ENCODE measurements at places on chromosomes 16 and 17.

- no peak for DNase-seq
Observed at GRCh38 chr17:2801841-2802240, 5.6 kb downstream of the RAP1GAP2 start.

GRCh38 chr16:25036561-25036960, 21.4 kb upstream of the ARHGAP17 start:
- no peak for DNase-seq

DNA sequence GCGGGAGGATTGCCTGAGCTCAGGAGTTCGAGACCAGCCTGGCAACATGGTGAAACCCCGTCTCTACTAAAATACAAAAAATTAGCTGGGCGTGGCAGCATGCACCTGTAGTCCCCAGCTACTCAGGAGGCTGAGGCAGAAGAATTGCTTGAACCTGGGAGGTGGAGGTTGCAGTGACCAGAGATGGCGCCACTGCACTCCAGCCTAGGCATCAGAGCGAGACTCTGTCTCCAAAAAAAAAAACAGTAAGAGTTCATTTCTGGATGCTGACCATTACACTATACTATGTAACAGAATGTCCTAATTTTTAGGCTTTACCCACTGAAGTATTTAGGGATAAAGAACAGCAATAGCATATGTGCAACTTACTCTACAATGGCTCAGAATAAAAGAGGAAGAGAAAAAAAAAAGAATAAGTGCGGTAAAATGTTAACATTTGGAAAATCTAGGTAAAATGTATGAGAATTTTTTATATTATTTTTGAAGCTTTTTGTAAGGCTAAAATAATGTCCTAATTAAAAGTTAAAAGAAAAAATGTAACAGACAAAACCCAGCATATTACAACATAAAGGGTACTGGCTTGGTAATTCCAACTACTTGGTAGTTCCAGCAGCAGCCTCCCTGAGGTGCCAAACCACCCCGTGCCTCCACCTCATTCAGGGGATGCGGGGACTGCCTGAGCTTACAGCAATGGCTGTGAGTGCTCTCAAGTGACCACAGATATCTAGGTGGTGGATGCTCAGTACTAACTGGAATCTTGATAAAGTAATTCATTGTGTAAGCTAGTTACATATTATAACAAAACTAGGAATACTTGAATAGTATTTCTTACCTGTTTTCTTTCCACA, 10.9 kb downstream of the COPS3 start:
- DNase-seq = no peak

DNA sequence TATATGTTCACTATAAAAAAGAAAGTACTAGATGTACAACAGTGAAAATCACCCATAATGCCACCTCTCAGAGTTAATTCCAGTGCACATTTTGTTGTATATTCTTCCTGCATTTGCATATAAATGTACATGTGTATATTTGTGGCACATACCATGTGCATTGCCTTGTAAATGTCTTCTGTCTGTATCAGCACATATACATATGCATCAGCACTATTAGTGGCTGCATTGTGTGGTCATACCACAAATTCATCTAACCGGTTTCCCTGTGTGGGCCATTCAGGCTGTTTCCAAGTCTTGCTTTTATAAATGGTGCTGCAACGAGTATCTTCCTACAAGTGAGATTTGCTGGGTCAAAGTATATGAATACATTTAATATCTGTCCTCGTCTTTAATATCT, 6.5 kb downstream of the KSR1 start:
- no peak for DNase-seq

DNA sequence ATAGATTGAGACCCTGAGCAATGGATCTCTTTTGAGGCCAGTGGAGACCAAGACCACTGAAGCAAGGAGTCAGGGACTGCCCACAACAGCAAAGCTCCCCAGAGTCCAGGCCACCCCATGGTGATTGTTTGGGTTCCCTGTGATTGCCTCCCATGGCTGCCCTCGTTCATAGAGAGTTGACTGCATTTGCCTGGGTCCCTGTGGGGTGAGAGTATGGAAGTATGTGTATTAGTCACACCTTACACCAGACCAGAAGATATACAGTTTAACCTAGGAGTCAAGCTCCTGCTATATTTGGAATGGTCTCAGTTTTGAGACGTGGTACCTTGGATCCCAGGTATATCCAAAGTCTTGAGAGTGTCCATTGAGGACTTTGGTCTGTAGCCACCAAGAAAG, 20.2 kb downstream of the HLF start:
- DNase-seq = no peak

DNA sequence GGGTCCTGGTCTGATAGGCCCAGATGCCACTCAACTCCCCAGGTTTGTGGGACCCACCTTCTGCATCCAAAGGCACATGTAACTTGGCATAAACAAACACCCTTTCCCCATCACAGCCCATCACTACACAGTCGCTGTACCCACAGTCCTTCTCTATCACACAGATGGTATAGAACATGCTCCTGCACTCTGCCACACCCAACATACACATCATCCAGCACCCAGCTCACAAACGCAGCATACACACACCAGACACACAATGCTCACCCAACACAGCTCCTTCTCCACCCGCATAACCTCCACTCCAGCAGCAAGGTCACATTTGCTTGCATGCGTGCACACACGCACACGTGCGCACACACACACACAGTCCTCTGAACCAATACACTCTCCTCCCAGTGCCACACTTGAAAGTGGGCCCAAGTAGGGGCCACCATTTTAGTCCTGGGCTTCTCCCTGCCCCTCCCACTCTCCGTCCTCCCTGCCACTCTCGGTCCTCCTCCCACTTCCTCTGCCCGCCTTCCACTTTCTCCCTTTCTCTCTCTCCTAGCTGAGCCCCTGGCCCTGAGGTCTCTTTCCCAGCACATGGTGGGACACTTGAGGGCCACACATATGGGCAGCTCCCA, 8.5 kb upstream of the TMEM92 start:
- no peak for DNase-seq

- no peak for DNase-seq
Observed at GRCh38 chr16:58885528-58886170, 151.5 kb upstream of the GOT2 start.

GRCh38 chr16:680625-680945, 375 bp downstream of the STUB1 start:
- DNase-seq = no peak

DNA sequence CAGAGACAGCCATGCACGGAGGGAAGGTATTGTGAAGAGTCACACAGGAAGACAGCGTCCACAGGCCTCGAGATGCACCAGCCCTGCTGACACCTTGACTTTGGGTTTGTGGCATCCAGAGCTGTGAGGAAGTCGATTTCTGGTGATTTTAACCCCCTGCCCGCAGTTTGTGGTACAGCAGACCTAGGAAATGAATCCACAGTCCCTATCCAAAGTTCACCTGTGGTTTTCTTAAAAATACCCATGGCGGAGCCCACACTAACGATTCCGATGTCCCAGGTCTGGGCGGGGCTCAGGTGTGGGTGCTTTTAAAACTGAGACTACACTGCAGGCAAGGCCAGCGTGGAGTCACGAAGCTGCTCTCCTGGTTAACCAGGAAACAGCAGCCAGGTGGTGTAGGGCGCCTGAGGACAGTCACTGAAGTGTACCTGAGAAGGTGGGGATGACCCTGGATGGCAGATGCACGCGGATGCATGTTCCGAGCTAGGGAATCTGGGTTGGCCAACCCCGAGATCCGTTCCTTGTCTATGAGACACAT, 14.4 kb upstream of the MEAK7 start:
- no peak for DNase-seq
